ENCODE measurements at places on chromosomes 16 and 17.

GRCh38 chr17:64190472-64190871 is 60.5 kb upstream of the ERN1 start:
- no peak for DNase-seq

DNA sequence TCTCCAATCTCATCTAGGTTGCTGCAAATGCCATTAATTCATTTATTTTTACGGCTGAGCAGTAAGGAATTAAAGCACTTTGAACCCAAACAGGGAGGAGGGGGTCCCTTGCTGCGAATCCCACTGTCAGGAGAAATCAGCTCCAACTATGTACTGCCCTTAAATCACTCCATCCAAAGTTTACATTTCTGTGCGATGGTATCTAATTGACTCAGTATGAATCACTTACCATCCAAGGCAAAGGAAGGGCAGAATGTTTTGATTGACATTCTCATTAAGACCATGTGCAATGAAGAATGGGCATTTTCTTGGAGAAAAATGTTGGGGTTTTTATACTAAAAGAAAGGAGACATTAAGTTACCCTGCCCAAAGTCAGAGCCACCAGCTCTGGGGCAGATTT is 47.7 kb upstream of the XYLT1 start:
- DNase-seq: peak; percentile 77

GRCh38 chr16:53692146-53692545 is 11.5 kb downstream of the RPGRIP1L start:
- DNase-seq: no peak

- peak; percentile 35 for DNase-seq
These were observed 1.2 kb upstream of the HSF4 start for GRCh38 chr16:67163164-67163998.

- peak; percentile 84 for DNase-seq
These were observed 4.6 kb downstream of the COL1A1 start for GRCh38 chr17:50196826-50197225.

Data from IMR-90 (cell line).